ENCODE measurements at places on chromosomes 4 and X.

DNA sequence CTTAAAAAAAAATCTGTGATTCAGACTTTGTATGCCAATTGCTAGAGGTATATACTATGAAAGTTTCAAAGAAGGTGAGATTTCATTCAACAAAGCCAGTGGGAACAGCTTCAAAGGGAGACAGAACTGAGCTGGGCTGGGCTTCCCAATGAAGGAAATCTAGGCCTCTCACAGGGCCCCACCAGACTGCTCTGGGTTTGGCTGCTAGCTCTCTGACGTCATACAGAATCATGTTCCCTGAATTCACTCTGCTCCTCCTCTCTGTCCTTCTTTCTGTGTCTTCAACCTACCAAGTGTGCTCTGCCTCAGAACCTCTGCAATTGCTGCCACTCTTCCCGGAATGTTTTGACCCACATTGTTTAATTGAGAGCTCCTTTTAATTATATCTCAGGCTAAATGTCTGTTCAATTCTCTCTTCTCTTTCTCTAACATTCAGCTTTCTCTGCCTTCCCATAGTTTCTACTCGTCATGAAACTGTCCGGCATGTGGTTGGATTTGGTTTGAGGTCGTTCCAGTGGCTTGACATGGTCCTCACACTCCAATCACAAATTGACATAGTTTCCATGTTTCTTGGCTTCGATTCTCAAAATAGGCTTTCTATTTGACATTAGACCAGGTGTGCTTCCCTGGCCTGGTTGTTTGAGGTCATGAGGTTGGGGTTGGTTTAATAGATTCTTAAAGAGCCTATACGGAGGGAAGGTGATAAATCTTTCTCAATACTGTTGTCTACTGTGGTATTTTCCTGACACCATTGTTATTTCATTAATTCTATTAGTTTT lies 282.1 kb upstream of the EMCN start:
- DNase-seq: no peak

- no peak for DNase-seq
Measured at GRCh38 chr4:116736756-116737155, 348.6 kb downstream of the TRAM1L1 start.

DNA sequence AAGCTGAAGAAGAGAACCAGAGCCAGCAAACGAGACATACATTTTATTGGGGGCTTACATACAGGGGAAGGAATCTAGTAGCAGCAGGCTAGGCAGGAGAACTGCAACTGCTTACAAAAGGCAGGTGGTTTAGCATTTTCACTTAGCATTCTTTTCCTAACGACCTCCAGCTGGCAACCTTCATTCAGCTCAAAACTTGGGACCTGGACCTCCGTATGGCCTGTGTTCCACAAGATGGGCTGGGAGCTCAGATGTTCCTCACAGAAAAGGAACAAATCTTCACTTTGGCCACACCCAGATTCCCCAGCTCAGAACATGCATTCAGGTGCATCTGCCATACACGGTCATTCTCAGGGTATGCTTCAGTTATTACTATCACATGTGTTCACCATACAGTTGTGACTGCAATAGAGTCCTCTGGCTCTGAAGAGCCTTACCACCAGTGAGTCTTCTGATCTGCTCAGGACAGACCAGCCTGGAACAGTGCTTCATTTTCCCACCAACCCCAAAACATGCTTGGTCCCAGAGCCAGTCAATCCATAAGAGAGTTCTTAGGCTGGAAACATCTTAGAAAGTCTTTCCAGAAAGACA lies 29.6 kb upstream of the AP1AR start:
- no peak for DNase-seq

GRCh38 chr4:123127218-123127617 lies 204.8 kb upstream of the NUDT6 start:
- no peak for DNase-seq

- DNase-seq: no peak
Measured at GRCh38 chrX:107738272-107738671, 37.3 kb downstream of the TSC22D3 start.

DNA sequence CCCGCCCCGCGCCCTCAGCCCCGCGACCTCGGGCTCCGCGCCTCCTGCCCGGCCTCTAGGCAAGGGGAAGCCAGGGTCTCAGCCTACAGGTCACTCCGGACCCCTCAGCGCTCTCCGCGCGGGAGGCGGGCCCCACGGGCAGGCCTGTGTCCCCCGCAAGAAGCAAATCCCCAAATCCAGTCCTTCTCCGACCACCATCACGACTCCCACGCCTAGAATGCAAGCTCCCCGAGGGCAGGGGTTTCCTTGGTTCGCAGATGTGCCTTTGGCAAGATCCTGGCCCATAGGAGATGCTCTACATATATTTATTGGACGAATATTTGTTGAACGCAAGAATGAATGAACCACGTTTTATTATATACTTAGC lies 260 bp upstream of the CCDC149 start:
- no peak for DNase-seq

DNA sequence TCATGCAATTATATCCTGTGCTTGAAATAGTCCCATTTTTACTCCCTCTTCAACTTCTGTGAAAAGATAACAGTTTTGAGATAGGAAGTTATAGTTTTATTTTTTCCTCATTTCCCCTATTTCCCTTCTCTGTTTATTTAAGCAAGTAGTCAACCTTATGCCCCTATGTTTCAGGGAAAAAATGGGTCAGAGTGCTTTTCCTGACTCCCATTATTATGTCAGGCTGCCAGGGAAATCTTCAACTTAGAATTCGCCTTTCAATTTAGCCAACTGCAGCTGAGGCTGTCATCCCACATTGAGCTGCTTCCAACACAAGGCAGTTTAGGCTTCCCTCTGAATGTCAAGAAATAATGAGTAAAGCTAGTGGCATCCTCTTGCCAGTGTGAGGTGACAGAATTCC lies 42.3 kb downstream of the NXT2 start:
- DNase-seq: no peak

DNA sequence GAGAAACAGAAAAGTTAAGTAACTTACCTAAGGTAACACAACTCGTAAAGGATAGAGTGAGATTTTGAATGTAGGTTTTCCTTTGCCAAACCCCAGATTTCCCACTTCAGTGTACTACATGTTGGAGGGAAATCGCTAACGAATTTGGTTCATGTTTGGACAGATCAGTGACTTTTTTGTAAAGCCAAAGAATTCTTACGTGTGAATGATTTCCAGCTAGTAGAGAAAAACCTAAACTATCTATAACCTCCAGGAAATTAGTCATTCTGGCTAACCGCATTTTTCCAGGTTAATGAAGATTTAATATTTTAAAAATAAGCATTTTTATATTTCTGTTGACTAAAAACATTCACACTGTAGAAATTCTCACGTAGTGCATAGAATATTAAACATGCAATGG lies 7.2 kb downstream of the TENM3 start:
- no peak for DNase-seq

GRCh38 chrX:38939067-38939466 lies 137.8 kb downstream of the MID1IP1 start:
- DNase-seq: no peak

DNA sequence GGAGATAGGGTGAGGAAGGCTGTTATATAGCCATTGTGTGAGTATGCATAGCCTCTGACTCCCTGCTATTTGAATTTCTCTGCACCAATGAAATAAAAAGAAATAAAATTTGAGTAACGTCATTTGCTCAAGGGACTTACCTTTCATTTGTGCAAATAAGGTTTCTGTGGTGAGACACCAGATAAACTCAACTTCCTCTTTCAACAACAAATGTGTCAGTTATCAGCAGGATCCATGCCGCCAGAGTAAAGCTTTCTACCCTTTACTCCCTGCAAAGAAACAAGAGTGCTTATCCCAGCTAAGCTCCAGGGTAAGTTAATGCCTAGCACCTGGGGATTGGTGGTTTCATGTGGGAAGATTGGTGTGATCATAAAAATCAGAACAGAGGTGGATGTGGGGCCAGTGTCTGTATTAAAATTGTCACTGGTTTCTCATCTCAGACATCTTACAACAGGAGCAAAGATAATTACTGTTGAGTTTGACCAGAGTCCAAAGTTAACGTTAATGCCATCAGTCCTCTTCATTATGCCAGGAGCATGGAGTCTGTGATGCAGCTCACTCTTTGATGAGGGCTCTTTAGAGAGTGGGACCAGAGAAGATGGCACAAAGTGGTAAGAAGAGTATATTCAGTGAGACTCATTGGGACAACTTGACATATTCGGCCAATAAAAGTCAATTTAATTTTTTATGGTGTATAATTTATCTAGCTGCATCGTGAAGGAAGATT lies at the start of gene P2RY10:
P2RY10 (plus strand) TSS at position 206 of the 727 bp plus-strand sequence. CDS start 15,130 bp downstream, outside the sequence.
- DNase-seq: no peak
